ENCODE measurements at places on chromosomes 11 and 22.

DNA sequence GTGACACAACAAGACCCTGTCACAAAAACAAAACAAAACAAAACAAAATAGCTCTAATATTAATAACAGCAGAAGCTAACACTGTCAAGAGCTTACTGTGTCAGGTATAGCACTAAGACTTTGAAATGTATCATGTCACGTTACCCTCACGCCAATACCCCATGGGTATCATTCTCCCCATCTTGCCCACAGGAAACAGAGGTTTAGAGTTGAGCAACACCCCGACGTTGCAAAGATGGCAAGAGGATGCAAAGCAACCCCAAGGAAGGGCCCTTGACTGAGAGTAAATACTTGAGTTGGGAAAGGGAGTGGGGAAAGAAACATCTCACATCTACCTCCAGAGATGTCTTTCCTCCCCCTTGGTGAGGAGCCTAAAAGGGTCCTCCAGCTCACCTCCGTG is 366.8 kb downstream of the LARGE1 start:
- no peak for DNase-seq

- no peak for DNase-seq
Observed at GRCh38 chr11:65445604-65446445, 23.2 kb downstream of the NEAT1 start.

DNA sequence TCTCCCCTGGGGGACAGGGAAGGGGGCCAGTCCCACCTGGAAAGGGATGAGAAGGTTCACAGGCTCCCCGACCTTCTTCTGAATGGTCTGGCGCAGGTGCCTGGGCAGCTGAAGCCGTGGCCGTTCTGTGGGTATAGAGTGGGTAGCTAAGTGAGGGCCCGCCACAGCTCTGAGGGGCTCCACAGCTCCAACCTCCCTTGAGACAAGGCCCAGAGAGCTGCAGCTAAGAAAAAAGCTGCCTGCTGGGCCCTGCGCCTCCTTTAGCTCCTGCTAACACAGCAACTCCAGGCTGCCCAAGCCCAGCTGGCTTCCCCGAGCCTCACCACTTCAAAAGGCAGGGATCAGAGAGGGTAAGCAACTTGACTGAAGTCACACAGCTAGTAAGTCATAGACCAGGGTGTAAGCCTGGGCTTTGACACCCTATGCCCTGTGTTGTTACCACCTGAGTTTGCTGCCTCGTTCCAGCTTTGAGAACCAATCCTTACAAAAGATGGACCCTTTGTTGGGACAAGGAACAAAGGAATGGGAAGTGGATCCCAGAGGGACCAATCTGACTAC is 18.5 kb downstream of the MYBPC3 start:
- no peak for DNase-seq

DNA sequence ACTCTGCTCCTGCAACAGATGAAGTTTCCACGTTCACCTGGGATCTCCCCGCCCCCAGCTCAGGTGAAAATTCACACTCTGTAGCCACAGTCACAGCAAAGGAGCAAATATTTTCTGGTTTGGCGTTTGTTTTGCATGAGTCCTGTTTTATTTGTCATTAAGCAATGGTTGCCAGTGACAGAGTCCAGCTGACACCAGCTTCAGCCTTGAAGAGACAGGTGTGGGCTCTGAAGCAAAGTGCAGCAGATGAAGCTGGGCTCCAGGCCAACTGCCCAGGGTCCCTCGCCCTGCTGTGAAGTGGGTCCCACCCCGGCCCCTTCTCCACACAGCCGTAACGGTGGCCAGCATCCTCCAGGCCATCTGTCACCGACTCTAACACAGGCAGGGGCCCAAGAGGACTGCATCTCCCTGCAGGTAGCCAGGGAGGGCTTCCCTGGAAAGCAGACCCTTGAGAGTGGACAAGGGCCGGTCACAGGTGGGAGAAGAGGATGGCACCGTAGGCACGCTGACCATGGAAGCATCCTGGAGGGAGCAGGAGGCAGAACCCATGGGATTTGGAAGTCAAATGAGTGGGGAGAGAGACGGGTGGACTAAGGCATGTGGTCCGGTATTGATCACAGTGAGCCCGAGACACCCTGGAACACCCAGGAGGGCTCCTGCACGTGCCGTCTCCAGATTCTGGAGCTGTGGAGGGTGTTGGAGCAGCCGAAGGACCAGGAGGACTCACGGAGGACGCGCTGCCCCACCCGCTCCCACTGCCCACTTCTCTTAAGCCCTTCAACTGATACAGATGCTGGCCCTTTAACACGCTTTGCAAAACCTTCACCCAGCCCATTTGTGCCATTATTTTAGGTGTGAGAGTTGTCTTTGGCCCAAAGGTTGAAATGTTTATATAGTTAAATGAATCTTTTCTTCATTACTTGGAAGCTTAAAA is 294.5 kb downstream of the BRD1 start:
- no peak for DNase-seq

DNA sequence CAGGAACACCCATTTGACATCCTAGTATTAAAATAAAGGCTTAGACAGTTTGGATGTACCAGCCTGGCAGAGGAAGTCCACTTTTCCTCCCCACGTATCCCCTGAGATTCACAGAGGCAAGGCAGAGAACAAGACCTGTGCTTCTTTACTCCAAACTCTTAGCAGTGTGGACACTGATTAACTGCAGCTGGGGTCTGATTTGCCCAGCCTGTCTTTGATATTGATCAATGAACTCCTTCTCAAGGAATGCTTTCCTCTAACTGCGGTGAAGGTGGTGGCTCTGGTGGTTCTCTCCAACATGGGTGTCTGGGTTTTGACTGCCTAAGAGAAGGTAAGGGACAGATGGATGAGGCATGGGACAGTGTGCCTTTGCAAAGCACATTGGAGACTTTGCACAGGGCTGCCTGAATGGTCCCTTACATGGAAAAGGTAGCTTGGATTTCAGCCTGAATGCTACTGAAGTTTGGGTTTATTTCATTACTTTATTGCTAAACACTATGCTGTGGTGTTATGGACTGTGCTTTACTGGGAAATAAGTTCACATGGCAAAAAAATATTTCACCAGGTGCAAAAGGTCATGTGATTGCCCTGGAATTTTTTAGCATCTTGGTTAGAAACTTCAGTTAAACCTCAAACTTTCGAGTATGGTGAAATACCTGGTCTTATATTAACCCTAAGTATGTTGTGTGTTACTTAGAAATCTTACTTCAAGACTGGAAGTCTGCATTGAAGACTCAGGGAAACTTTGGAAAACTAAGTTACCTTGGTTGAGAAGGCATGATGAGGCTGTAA is 1.8 kb downstream of the GAS2 start:
- no peak for DNase-seq

DNA sequence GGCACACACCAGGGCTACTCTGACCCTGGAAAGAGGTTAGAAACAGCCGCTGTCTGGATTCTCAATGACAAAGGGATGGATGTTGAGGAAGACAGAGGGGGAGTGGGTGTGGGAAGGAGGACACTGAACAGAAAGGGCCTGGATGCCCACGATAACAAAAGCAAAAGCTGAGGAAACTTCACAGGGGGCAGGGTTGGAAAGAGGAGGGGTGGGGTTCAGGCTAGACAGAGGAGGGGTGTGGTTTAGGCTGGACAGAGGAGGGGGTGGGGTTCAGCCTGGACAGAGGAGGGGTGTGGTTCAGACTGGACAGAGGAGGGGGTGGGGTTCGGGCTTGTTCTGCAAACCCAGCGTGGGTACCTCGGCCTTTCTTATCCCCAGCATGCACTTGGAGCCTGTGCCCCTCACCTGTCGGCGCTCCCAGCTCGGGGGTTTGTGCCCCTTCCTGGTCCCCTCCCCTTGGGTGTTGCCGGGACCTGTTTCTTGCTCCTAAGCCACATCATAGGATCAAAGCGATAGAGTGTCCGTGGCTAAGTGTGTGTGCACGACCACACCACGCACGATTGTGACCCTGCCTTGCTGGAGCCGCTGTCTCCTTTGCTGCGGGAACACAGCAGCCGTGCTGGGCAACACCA is 75.6 kb downstream of the BRD1 start:
- DNase-seq, result no peak

DNA sequence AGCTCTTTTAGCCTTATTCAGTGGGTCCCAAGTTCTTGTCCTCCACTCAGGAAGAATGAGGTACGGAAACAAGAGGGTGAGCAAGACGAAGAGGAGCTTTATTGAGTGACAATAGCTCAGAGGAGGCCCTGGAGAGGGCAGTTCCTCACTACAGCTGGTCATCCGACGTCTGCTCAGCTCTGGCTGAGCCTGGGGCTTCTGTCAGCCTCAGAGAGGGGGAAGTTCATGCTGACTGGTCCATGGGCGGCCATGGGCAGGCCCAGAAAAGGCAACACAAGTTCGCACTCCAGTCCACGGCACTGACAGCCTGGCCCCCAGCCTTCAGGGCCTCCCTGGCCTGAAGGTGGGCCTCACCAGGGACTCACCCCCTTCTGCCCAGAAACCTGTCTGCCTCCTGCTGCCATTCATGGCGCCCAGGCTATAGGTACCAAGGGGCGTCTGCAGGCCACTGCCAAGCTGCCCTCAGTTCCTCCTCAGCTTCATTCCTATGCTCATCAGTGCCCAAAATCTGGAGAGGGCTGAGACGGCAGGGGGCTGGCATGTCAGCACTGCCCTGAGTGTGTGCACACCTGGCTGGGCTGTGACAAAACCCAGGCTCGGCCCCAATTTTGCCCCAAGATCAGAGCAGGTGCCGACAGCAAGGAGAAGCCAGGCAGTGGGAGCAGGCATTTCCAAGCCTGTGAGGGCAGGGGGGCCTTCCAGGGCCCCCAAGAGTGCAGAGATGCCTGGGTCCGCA is 21.7 kb upstream of the KIAA0930 start:
- no peak for DNase-seq

DNA sequence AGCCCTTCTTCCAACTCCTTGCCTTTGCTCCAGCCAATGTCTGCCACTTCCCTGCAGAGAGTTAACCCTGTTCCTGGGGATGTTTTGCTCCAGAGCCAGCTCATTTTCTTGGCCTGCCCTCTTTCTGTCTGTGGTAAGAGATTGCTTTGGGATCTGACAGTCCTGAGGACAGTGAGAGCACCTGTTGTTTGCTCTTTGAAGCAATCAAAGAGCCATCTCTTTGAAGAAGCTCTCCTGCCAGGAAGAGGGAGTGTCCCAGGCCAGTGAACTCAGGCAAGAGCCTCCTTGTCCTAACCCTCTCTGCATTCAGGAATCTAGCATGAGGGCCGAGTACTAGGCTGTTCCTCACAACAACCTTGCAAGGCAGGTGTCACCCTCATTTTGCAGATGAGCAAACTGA is 42.2 kb downstream of the TRAF6 start:
- DNase-seq, result no peak

GRCh38 chr22:45579806-45580725 is 77.4 kb downstream of the FBLN1 start:
- no peak for DNase-seq

GRCh38 chr11:118921121-118921928 is 4.4 kb downstream of the BCL9L start:
- DNase-seq, result no peak

- no peak for DNase-seq
Observed at GRCh38 chr11:36164506-36165250, 124.5 kb downstream of the COMMD9 start.

- no peak for DNase-seq
Observed at GRCh38 chr11:95904009-95904650, 19.8 kb downstream of the MTMR2 start.
